ENCODE measurements at places on chromosomes 1 and 21. TPM values are rescaled to one million over a fixed set of nuclear protein-coding genes. Genes with fewer than 3 reads are reported as not detected.

DNA sequence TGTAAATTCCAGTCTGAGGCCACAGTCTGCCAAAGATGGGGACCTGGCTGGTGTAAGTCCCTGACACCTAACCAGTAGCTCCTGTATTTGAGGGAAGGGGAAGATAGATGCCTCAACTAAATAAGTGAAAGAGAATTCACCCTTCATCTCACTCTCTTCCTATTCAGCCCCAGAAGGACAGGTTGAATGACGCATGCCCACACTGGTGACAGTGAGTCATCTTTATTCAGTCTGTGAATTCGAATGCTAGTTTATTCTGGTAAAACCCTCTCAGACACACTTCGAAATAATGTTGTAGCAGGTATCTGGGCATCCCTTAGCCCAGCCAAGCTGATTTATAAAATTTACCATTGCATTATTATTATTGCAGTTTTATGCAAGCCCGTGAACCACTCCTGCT is 617.0 kb upstream of the PRMT6 start:
- no peaks in the 10 kb centered on the region for H3K4me1 ChIP-seq
- H3K36me3 ChIP-seq: no peaks in the 10 kb centered on the region
- no peak overlapping the region for H3K4me3 ChIP-seq
- H3K27ac ChIP-seq: no peak overlapping the region
- H3K27me3 ChIP-seq: no peaks in the 10 kb centered on the region

BARHL2 gene
- not detected for polyA plus RNA-seq

DNA sequence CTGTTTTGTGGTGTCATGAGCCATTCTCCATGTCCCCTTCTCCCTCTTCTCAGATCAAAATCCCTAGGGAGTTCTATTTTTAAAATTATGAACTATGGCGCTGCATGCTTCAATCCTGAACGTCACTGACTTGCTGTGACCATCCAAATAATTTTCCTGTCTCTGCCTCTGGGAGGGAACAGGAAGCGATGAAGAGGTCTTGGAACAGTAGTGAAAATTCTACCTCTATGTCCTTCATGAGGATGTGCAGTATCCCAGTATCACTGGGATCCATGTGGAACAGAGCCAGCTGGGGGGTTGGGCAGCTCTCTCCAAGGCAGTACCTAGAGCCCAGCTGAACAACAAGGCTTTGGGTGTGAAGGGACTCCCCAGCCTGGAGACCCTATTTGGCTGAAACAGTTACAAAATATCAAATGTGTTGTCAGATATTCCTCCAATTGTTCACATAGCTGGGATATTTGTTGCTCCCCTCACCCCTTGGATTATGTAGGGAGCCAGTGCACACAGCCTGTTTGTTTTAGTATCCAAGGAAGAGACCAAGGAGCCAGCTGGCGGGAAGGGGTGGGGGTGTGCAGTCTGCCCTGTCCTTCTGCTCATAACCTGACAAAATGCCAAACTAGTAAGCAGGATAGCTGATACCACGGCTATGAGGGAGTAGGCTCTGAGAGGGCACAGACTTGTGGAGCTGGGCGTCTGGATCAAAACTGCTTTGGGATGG is 7.6 kb downstream of the DCLRE1B start:
- no peak for DNase-seq
- H3K27ac ChIP-seq: no peak overlapping the region
- peaks cover 12% of the 10 kb centered on the region for H3K36me3 ChIP-seq
- H3K4me3 ChIP-seq: no peak overlapping the region
- H3K4me1 ChIP-seq: peaks cover 12% of the 10 kb centered on the region
- H3K27me3 ChIP-seq: no peaks in the 10 kb centered on the region

- no peak for DNase-seq
- H3K27me3 ChIP-seq: peaks cover 2% of the 10 kb centered on the region
- H3K27ac ChIP-seq: no peak overlapping the region
- H3K4me1 ChIP-seq: no peaks in the 10 kb centered on the region
- no peaks in the 10 kb centered on the region for H3K36me3 ChIP-seq
These were observed 75.9 kb upstream of the B3GALT5 start for GRCh38 chr21:39536835-39537234.

DNA sequence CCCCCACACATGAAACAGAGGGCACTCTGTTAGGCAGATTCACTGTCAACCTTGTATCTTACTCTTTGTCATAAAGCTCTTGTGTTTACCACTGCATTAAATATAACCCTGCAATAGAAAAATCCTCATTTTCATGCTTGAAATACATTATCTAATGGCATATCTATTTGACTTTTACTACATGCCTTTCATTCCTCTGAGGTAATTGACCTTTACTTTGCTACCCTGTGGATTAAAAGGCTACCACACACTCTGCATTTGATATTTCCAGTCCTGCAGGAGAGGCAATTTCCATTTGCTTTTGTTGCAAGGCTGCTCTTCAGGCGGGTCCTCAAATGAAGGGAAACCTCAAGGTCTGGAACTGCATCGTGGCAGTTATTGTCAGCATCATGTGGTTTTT is 238.0 kb downstream of the NTNG1 start:
- H3K36me3 ChIP-seq: no peaks in the 10 kb centered on the region
- no peak overlapping the region for H3K27ac ChIP-seq
- peaks cover 6% of the 10 kb centered on the region for H3K27me3 ChIP-seq
- no peak overlapping the region for H3K4me3 ChIP-seq
- H3K4me1 ChIP-seq: no peaks in the 10 kb centered on the region
- DNase-seq: no peak

DNA sequence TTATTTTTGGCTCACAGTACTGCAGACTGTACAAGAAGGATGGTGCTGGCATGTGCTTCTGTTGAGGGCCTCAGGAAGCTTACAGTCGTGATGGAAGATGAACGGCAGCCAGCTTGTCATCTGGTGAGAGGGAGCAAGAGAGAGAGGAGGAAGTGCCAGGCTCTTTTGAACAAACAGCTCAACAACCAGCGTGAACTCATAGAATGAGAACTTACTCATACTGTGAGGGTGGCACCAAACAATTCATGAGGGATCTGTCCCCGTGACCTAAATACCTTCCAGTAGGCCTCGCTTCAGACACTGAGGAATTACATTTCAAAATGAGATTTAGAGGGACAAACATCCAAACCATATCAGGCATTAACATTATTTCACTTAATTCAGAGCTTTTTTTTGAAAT is 84.7 kb downstream of the PKN2 start:
- no peak overlapping the region for H3K27ac ChIP-seq
- no peaks in the 10 kb centered on the region for H3K27me3 ChIP-seq
- no peak overlapping the region for H3K4me3 ChIP-seq
- DNase-seq: no peak
- H3K36me3 ChIP-seq: peaks cover 16% of the 10 kb centered on the region
- peaks cover 10% of the 10 kb centered on the region for H3K4me1 ChIP-seq

GRCh38 chr1:215793180-215793579 is 226.1 kb downstream of the KCTD3 start:
- H3K4me3 ChIP-seq: no peak overlapping the region
- H3K4me1 ChIP-seq: no peaks in the 10 kb centered on the region
- no peak for DNase-seq
- no peaks in the 10 kb centered on the region for H3K36me3 ChIP-seq
- H3K27me3 ChIP-seq: no peaks in the 10 kb centered on the region
- H3K27ac ChIP-seq: no peak overlapping the region

Data from immature natural killer cell (primary cell).